RWPE2 (cell line): ENCODE measurements at places on chromosomes 5 and 9.

GRCh38 chr9:131467214-131467935 is 35.3 kb upstream of the POMT1 start:
- peak; percentile 62 for DNase-seq

GRCh38 chr5:57215629-57216195 is 41.9 kb downstream of the GPBP1 start:
- DNase-seq = no peak

- no peak for DNase-seq
Measured at GRCh38 chr9:114456929-114457328, 48.3 kb downstream of the WHRN start.

GRCh38 chr5:135059000-135059923 is 25.2 kb upstream of the PITX1 start:
- no peak for DNase-seq

DNA sequence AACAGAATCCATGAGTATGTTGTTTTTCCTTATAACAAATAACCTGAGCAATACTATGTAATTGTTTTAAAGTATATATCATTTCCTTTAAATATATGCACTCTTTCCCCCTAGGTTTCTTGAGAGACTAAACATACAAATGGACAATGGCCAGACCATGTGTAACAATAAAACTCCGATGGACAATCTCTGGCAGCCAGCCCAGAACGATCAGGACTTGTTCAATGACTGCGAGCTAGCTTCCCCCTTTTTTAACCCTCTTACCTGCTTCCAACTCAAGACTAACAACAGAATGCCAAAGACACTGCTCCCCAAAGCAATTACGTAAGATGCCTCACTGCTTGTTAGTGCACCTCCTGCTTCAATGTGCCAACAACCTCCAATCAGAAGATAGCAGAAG is 94.9 kb downstream of the HTR4 start:
- DNase-seq = no peak

DNA sequence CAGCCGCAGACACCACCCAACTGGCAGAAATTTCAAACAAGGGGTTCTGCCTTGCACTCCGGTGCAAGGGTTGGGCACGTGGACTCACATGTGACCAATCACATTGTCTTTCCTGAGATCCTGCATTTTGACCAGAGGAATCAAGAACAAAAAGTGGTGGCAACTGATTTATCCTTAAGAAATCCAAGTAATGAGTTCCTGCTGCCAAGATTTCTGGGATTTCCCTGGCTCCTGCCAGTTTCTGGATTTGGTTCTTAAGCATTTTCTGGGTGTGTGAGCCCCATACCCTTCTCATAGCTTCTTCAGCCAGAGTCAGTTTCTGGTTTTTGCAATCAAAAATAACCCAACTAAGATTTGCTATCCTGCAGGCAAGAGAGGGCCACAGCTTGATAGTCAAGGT is 17.4 kb upstream of the KCNIP1 start:
- no peak for DNase-seq
